Activated naive CD4-positive, alpha-beta T cell (primary cell): ENCODE measurements at places on chromosomes 13 and 19.

DNA sequence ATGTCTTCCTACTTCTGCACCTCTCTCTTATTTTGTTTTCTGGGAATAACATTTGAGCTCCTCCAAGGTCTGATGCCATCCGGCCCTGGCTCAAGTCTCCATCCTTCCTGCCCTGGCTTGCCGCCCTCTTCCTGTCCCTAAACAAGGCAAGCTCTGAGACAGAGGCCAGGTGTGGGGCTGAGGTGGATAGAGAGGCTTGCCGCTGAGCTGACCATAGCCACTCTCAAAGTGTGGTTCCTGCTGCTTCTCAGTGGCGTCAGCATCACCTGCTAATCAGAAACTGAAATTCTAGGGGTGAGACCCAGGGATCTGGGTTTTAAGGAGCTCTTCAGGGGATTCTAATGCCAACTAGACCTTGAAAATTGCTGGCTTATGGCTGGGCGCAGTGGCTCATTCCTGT is 6.0 kb upstream of the TPRX2 start:
- DNase-seq: no peak

DNA sequence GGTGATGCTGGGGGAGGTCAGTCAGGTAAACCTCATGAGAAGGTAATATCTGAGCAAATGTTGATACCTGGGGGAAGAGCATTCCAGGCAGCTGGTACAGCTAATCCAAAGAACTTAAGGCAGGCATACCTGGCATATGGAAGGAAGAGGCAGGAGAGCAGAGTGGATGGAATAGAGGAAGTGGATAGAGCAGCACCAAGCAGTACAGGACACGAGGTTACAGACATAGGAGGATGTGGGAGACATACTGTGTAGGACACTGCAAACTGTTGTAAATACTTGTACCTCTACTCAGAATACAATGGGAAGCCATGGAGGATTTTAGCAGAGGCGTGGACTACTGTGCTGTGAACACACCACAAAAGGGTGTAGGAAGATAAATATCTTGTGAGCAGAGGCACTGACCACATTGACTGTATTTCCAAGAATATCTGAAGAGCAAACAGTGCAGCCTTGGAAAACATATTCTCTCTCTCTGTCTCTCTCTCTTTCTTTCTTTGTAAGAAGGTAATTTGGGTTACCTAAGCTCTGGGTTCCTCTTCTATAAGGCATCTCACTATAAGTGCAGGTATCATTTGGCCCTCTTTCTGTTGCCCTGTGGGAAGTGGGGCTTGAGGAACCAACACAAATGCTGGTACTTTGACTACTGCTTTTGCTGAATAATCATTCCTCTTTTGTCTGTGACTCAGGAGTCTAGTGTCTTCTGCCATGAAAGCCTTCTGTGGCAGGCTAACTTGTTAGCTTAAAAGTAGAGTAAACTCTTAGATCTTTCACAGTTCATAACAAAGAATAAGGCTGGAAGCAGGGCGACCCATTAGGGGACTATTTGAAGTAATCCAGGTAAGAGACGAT is 238.0 kb downstream of the VWA8 start:
- no peak for DNase-seq

- DNase-seq: no peak
These were observed 34.4 kb upstream of the SIN3B start for GRCh38 chr19:16794456-16795441.

DNA sequence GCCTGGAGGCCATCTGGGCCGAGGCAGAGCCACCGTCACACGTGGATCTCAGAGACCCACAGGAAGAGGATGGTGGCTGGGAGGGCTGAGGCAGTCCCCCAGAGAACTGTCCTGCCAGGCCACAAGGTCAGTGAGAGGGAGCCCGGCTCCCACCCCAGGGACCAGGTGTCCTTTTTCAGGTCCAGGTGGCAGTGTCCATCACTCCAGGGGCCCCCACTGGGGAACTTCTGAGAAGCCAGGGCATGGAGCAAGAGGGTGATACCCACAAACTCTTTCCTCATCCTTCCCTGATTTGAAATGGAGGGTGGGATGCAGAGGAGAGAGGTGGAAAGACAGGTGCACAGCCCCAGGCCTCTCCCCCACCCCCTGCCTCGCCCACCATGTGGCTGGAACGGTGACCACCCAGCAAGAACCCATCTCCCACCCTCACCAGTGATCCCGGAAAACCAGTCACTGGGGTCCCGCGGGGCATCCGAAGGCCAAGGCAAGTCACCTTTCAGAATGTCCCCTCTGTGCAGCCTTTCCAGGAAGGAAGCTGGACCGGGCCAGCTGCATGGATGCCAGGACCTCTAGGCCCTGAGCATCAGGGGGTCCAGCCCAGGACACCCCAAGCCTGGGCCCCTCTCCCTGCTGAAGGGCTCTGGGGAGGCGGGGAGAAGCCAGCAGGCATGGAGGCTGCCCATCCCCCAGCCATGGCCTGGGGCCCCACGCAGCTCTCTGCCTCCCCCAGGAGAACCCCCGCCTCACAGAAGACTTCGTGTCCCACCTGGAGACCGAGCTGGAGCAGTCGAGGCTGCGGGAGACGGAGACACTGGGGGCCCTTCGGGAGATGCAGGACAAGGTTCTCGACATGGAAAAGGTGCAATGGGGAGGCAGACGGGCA is 14.1 kb downstream of the PRR36 start:
- DNase-seq: no peak

GRCh38 chr19:9061879-9062278 is 25.0 kb upstream of the OR1M1 start:
- no peak for DNase-seq

- peak; percentile 91 for DNase-seq
These were observed 586 bp downstream of the LIG1 start for GRCh38 chr19:48169578-48169938.

- no peak for DNase-seq
These were observed 67.2 kb upstream of the FNDC3A start for GRCh38 chr13:48908381-48909055.

DNA sequence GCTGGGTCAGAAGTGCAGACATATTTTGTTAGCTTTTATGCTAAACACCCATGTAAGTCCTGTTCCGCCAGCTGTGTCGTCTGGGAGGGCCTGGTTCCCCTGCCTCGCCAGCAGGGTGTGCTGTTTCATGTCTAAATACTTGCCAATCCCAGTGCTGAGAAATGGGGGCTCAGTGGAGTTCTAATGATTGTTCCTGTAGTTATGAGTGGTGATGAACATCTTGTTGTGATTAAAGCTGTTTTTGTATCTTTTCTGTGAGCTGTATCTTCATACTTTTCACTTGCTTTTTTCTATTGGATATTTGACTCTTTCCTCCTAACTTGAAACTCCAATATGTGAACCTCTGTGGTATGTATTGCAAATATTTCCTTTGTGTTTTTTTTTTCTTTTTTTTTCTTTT is 32.7 kb downstream of the KDM4B start:
- DNase-seq: no peak

DNA sequence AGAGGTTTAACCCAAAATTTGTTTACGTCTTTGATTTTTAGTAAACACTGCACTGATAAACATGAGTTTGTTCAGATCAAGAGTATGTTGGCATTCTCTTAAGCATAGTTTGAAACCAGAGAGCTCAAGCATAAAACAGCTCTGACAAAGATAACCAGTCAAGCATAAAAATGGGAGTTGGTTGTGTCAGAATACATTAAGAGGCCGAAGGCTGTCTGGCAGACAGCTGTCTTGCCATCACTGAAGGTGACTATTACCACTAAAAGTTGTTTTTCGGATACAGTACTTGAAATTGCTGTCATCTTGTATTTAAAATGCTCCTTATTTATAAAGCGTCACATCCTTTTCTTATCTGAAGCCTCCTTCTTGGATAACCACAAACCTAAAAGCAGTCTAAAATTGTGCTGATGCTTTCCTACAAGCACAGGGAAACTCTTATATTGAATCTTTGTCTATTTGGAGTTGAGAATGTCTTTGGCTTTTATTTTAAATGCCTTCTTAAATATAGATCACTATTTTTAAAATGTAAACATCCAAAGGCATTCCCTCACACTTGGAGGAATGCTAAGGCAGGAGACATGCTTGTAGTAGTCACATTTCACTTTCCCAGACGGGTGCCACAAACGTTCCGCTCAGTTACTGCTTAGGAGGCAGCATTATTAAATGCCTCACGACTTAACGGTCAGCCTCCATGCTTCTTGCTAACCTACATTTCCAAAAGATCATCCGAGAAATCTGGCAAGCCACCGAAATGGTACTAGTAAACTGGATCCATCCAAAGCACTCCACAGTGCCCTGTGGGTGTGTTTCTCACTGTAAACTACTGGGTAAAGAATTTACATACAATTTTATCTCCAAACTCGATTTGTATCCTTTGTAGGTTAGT is 1.5 kb downstream of the SMAD9 start:
- DNase-seq: no peak

DNA sequence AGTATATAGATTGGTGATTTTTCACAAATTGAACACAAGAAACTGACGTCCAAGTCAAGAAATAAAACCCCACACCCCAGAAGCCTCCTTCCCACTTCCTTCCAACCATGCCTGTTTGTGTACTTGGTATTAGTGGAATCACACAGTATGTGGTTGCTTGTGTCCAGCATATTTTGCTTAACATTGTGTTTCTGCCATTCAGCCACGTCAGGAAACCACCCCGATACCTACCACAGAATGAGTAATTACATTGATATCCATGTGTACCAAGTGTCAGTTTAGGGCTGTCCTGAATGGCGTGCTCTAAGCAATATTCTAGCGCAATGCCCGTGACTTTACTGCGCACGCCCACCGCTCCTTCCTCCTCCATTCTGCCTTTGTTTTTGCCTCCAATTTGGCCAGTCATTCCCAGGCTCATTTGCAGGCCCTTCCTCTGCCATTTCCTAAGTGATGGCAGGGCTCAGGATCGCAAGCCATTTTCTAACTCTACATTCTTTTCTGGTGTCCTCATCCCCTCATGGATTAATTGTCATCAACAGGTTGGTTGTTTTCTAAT is 25.9 kb upstream of the MPHOSPH8 start:
- DNase-seq: no peak

GRCh38 chr13:93372856-93373255 is 146.2 kb downstream of the GPC6 start:
- no peak for DNase-seq

DNA sequence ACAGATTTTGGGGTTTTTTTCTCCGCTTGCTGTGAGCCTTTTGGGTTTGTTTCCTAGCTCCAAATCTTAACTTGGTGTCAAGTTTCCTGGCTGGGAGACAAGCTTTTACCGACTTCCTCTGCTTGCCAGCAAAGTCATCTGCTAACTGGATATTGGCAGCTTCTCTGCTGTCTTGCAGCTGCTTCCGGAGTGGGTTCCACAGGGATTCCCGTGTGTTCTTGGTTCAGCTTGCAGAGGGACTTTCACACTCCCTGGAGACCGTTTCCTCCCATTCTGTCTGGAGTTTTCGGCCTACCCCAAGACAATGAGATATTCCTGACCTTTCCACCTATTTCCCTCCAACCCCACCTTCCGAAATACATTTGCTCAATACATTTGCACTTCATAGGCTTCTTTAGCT is 2.2 kb upstream of the COLGALT1 start:
- no peak for DNase-seq

- no peak for DNase-seq
These were observed 1599.2 kb downstream of the EFNB2 start for GRCh38 chr13:104936304-104936703.

- no peak for DNase-seq
These were observed 338.0 kb downstream of the ENOX1 start for GRCh38 chr13:43448605-43449336.

- DNase-seq: no peak
These were observed 114.4 kb downstream of the ZAR1L start for GRCh38 chr13:32200741-32201140.

GRCh38 chr19:38375748-38376147 is 1.4 kb downstream of the PSMD8 start:
- DNase-seq: no peak

DNA sequence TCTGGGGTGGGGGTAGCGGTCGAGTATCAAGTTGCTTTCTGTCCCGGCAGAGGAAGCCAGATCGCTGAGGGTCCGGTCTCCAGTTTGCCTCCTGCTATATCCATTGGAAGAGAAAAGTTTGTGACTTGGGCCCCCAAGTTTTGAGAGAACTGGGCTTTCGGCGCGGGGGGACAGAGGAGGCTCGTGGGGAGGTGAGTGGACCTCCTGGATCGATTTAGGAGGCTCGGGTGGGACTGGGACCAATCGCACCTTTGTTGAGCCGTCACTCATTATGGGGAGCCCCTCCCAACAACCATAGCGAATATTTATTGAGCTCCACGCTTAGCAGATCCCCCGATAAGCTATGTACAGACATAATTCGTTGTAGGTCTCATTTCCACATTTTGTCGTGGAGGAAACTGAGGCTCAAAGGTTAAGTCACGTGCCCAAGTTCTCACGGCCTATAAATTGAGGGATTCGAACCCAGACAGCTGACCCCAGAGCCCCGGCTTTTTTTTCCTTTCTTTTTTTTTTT is 909 bp downstream of the RFXANK start:
- no peak for DNase-seq

DNA sequence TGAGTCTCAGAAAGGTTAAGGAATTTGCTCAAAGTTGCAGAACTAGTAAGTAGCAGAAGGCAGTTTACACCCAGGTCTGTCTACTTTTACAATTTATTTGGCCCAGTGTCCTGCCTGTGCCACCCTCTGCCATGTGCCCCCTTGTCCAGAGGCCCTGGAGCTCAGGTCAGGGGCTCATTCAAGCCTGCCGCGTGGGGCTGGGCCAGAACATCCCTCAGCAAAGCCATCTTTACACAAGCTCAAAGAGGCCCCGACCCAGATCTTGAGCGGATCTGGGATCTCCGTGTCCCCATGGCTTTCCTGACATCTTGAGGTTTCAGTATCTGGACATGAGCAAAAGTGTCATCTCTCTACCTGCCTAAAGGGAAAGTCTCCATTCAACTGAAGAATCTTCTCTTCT is 76.4 kb upstream of the VSTM2B start:
- DNase-seq: no peak

DNA sequence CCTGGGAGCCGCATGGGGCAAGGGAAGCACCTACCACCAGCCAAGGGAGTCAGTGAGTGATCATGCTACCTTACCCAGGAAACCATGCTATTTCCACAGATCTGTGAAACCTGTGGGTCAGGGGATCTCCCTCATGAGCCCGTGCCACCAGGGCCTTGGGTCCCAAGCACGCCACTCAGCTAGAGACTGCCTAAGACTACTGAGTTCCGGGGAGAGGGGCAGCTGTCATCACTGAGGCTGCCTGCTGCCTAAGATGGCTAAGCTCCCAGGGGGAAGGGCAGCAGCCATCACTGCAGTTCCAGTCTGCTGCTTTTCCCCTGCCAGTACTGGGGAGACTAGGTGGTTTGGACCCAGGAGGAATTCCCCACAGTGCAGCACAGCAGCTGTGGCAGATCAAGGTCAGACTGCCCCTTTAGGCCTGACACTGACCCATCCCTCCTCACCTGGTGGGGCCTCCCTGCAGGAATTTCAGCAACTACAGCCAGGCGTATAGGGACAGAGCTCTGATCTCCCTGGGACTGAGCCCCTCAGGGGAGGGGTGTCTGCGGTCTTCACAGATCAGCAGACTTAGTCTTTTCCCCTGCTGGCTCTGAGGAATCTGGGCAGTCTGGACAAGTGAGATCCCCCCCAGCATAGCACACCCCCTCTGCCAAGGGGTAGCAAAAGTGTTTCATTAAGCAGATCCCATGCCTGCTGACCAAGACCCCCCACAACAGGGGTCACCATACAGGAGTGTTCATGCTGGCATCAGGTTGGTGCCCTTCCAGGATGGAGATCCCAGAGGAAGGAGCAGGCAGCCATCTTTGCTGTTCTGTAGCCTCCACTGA is 26.9 kb downstream of the VSTM2B start:
- no peak for DNase-seq

- peak; percentile 52 for DNase-seq
These were observed 14.4 kb downstream of the CAPN12 start for GRCh38 chr19:38729653-38730469.

GRCh38 chr19:29664753-29665214 is 477 bp upstream of the PLEKHF1 start:
- no peak for DNase-seq

- no peak for DNase-seq
These were observed 35.7 kb downstream of the STK24 start for GRCh38 chr13:98541191-98541590.
